DMS 273 treated with DMSO at 0.1 percent for 48 hours (cell line): ENCODE measurements at places on chromosomes 12 and 14.

- DNase-seq, result no peak
These were observed 29.1 kb upstream of the SOS2 start for GRCh38 chr14:50260511-50260910.

DNA sequence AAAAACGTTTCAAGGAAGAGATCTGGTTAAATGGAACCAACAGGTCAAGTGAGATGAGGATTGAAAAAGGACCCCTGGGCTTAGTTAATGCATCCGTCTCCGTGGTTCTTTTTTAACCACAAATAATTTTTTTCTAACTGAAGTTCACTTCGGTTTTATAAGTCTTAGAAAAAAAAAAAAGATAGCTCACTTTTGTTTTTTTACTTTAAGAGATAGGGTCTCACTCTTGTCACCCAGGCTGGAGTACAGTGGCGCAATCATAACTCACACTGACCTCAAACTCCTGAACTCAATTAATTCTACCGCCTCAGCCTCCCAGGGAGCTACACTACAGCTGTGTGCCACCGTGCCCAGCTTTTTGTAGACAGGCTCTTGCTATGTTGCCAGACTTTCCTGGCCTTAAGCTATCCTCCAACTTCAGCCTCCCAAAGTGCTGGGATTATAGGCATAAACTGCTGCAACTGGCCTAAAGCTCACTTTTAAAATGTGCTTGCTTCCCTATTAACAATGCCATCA, 11.8 kb downstream of the HNRNPC start:
- no peak for DNase-seq

DNA sequence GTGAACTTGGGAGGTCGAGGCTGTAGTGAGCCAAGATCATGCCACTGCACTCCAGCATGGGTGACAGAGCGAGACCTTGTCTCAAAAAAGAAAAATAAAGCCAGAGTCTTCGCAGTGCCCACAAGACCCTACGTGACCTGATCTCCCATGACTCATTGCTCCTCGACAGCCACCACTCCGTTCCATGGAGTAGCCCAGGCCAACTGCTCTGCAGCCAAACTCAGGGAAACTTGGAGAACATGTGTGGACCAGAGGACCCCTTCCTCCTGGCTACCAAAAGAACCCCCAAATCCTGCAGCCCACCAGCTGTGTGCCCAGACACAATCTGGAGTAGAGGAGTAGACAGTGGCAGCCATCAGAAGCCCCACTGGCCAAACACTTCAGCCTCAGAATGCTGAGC, 32.1 kb upstream of the PPP2R5C start:
- DNase-seq, result no peak

GRCh38 chr14:61517911-61518384, 177.4 kb upstream of the HIF1A start:
- DNase-seq, result no peak

DNA sequence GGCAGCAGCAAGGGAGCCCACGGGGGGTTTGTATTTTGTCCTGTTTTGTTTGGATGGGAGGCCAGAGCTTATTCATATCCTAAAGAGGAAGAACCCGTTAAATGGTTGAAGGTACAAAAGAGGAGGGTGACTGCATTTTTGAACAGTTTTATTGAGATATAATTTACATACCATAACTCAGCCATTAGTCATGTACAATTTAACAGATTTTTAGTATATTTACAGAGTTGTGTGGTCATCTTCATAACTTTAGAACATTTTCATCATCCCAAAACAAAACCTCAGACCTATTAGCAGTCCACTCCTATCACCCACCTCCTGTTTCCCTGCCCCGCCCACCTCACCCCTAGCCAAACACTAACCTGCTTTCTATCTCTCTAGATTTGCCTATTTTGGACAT, 12.6 kb downstream of the NRDE2 start:
- DNase-seq, result no peak

DNA sequence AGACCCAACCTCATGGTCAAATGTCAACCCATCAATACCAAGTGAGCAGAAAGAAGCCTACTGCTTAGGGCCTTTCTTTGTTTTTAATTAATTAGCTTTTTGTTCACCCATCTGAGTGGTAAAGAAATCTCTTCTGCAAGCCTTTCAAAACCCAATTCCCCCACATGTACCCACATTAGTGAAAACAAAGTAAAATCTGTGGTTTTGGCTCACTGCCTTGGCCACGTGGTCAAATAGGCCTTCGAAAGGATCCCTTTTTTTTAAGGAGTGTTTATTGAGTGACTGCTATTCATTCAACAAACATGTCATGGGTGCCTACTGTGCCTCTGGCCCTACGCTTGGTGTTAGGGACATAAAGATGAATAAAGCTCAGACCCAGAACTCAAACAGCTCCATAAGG, 160.1 kb downstream of the NUAK1 start:
- DNase-seq, result no peak

- DNase-seq, result no peak
These were observed 12.1 kb downstream of the FGD6 start for GRCh38 chr12:95205016-95205624.

DNA sequence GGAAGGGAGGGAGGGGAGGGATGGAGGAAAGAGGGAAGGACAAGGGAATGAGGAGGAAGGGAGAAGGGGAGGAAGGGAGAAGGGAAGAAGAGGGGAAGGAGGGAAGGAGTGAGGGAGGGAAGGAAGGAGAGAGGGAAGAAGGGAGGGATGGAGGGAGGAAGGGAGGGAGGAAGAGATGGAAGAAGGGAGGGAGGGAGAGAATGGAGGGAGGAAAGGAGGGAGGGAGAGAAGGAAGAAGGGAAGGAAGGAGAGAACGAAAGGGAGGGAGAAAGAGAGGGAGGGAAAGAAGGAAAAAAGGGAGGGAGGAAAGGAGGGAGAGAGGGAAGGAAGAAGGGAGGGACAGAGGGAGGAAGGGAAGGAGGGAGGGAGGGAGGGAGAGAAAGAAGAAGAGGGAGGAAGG, 49.5 kb downstream of the RIMBP2 start:
- no peak for DNase-seq

- DNase-seq, result no peak
These were observed 187.2 kb upstream of the NEDD1 start for GRCh38 chr12:96719660-96720362.

- peak; percentile 4 for DNase-seq
These were observed 43.8 kb upstream of the NR2C1 start for GRCh38 chr12:95117178-95117599.

DNA sequence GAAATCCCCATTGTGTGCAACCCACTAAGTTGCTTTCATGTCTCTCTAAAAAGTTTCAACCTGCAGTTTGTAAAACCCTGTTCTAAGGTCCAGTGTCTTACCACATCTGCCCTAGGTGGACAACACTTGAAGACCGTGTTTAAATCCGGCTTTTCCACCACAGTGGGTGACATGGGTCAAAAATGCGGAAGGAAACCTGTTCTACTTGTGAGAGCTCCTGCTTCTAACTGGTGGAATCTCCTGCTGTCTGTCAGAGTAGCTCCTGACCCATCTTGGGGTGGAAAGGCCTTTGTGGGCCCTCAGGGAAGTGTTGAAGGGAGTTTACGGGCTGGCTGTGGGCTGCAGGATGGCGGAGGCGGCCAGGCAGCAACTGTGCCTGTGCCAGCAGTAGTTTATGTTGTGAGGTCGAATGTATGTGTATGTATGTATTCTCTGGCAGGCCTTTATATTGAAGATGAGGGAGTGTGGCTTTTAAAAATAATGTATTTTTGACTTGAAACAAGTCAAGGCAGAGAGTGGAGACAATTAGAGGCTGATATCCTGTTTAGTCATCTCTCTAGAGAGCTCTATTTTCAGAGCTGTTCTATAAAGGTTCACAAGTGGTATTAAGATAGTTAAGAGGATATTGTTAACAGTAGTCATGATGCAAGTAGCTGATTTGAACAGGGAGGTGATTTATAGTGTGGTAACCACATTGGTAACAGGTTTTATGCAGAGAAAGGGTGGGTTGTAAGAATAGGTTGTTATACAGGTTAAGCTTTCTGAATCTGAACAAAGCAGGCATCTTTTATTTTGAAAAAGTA, 67.0 kb downstream of the PRKCH start:
- DNase-seq, result no peak

DNA sequence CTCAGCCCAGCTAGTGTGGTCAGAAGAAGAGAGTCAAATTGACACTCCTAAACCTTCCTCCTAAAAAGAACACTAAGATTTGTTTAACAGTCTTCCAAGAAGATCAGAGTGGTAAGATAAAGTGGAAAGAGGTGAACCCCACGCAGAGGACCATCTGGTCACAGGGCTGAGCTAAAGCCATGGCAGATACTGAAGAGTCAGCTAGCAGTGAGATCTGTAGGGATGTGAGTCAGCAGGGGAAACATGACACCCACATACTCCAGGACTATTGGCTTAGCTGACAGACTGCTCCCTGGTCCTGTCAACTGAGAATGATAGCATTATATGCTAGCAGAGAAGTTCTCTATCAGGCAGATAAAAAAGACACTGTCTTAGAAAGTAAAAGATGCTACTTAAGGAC, 269.4 kb upstream of the ALG10 start:
- DNase-seq, result peak; percentile 1

DNA sequence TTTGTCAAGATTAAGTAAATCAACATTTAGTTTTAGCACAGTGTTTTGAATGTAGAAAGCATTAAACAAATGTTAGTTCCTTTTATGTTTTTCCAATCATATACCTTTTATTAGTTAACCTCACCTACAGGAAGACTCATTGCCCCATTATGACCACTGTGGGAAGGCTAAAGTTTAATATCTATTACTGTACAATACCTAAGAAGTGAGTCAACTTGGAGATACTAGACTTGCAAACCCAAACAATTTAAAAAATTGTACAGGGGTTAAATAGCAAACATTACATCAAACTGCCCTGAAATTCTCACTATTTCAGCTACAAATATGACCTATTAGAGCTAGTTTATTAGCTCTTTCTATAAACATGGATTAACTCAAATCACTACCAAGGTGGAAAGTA, 8.6 kb upstream of the G2E3 start:
- no peak for DNase-seq

- DNase-seq, result peak; percentile 0
These were observed 930.5 kb upstream of the NOVA1 start for GRCh38 chr14:27528328-27528727.

- DNase-seq, result no peak
These were observed 62.3 kb downstream of the MGAT4C start for GRCh38 chr12:86193931-86194330.

- no peak for DNase-seq
These were observed 86.4 kb upstream of the NOS1 start for GRCh38 chr12:117447665-117448366.

DNA sequence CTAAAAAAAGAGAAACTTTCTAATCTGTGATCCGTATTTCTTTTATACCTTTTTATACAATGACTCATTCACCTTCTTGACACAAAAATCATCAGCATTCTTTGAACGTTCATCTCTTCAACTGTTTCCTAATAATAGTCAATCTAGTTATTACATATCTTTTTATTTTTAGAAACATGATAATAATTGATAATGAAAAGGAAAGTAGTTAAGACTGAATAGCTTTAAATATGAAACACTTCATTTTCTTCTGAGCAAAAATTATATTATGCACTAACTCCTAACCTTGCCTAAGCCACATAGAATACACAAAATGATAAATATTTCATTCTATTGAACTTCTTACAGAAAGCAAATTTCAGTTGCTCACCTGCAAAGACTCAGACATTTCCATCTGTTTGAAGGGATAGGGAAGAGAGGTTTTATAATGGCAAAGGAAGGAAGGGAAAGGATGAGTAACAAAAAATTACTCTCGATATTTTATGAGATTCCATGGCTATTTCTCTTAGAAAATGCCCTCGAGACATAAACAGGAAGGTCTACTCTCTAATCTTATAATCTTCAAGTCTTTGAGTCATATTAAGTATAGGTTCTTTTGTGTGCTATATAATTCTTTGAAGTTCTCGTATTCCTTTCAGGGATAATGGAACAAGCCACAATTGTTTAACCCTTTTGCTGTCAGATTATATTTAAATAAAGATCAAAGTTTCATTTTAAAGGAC, 7.5 kb upstream of the KLHL42 start:
- no peak for DNase-seq

DNA sequence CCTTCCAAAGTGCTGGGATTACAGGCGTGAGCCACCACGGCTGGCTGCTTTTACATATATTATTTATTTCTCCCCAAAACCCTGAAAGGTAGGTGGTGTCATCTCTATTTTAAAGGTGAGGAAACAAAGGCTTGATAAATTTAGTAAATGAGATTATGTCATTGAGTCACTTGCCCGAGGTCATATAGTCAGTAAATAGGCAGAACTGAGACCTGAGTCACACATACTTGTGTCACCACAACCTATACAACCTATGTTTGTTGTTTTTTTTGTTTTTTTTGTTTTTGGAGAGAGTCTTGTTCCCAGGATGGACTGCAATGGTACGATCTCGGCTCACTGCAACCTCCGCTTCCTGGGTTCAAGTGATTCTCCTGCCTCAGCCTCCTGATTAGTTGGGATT, 12.8 kb downstream of the TSFM start:
- no peak for DNase-seq

DNA sequence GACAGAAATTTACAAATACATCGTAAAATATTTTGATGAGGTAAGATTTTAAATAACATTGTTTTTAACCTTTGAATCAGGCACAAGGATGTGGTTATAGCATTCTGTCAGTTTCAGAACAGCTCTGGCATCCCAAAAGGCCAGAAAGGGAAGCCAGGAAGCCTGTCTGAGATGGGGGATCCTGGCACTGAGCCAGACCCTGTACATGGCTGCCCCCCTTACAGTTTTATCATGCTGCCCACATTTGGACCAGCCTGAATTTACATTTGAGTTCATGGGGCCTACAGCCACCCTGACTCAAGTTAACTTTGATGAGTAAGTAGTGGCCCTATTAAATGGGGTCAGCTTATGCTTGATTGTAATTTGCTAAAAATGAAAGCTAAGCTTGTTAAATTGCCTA, 155.6 kb downstream of the PLXNC1 start:
- no peak for DNase-seq

- no peak for DNase-seq
These were observed 41.1 kb downstream of the EID3 start for GRCh38 chr12:104344682-104345081.

- DNase-seq, result no peak
These were observed 217.3 kb downstream of the ADGRD1 start for GRCh38 chr12:131171029-131171428.

- no peak for DNase-seq
These were observed 24.3 kb downstream of the CNOT2 start for GRCh38 chr12:70267550-70267949.

- no peak for DNase-seq
These were observed 6.8 kb upstream of the EML5 start for GRCh38 chr14:88799522-88799921.

DNA sequence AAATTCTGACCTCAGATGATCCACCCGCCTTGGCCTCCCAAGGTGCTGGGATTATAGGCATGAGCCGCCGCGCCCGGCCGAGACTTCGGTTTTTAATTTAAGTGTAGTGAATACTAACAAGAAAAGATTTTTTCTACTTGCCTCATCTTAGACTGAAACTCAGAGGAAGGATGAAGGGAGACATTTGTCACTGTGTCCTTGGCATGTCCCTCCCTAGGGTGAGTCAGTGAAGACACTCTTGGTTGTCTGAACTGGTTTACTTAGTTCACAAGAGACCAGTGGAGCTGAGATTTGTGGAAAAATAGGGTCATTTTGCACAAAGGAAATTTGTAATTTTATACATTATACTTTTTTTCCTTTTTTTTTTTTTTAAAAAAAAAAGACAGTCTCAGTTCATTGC, 13.5 kb downstream of the C12orf71 start:
- DNase-seq, result no peak
